T follicular helper cell (primary cell): ENCODE measurements at places on chromosomes 6 and 20.

DNA sequence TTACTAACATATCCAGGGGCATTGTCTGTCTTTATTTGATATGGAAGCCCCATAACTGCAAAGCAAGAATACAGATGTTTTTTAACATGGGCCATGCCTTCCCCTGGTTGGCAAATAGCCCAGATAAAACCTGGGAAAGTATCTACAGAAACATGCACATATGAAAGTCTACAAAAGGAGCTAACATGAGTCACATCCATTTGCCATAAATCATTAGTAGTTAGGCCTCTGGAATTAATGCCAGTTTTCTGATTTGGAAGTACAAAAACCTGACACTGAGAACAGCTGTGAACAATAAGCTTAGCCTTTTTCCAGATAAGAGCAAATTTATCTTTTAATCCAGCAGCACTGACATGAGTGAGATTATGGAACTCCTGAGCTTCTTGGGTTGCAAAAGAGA lies 418.0 kb upstream of the IMPG1 start:
- no peak for DNase-seq

DNA sequence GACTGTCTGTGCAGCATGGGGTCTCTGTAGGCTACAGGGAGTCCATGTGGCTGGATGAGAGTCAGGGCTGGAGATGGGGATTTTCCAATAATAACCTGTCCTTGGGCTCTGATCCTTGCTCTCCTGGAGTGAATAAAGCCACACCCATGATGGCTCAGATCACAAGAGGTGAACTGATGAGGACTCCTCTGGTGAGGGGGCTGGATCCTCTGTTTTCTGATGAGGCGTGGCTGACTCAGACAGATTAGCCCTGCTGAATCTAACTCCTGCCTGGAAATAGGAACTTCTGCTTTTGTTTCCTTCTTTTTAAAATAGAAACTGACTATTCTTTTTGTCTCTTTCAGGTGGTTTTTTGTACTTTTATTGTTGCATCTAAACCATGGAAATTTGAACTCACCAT lies 27.0 kb downstream of the CST9L start:
- DNase-seq, result no peak

DNA sequence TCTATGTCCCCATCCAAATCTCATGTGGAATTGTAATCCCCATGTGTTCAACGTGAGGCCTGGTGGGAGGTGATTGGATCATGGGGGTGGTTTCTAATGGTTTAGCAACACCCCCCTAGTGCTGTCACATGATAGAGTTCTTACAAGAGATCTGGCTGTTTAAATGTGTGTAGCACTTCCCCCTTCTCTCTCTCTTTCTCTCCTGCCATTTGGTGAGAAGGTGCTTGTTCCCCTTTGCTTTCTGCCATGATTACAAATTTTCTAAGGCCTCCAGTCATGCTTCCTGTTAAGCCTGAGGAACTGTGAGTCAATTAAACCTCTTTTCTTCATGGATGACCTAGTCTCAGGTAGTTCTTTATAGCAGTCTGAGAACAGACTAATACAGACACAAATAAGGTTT lies 165.4 kb downstream of the OGFRL1 start:
- DNase-seq, result no peak

GRCh38 chr6:97064578-97064977 lies 140.1 kb downstream of the KLHL32 start:
- no peak for DNase-seq

GRCh38 chr6:24865161-24865560 lies 66.4 kb upstream of the ARMH2 start:
- DNase-seq, result no peak

DNA sequence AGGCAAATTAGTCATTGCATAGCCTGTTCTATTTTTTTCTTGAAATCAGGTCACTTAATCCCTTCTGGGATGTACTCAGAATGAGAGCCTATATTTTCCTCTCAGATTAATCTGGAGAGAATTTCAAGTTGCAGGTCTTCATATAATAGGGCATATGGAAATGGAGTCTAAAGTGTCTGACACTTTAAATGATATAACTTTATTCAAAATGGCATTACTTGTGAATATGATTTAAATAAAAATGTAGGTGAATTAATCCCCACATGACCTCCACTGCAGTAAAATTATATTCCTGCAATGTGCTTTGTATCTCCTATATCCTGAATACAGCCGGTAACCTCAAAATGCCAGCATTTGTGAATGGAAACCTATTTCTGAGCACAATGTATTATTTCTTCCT lies 172.5 kb upstream of the BTBD3 start:
- DNase-seq, result no peak

GRCh38 chr20:33063271-33063670 lies 9.6 kb downstream of the BPIFB3 start:
- no peak for DNase-seq

DNA sequence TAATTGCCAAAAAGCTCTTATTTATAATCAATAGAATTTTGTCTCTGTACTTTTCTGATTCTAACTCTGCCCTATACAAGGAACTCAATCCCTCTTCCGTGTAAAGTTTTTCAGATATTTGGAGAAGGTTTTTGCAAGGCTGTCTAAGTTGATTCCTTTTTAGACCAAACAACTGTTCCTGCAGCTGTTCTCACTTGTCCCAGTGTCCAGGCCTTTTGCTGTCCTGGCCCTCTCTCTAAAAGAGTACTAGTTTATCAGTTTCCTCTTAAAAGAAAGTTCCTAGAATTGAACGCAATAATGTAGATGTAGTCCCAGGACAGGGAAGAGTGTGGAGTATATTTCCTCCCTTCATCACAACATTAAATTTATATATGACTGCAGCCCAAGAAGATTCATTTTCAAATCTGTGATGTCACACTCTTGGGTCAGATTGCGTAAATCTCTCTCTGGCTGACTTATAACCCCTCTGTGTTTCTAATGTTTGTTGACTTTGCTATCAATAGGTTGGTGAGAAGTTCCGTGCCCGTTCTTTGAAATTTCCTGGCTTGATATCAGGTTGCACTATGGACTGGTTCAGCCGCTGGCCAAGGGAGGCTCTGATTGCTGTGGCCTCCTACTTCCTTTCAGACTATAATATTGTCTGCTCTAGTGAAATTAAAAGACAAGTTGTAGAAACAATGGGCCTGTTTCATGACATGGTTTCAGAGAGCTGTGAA lies 139.4 kb upstream of the GLP1R start:
- no peak for DNase-seq

- no peak for DNase-seq
Observed at GRCh38 chr20:24772667-24773066, 176.4 kb upstream of the CST7 start.

- DNase-seq, result no peak
Observed at GRCh38 chr6:17165383-17165782, 63.5 kb downstream of the STMND1 start.

DNA sequence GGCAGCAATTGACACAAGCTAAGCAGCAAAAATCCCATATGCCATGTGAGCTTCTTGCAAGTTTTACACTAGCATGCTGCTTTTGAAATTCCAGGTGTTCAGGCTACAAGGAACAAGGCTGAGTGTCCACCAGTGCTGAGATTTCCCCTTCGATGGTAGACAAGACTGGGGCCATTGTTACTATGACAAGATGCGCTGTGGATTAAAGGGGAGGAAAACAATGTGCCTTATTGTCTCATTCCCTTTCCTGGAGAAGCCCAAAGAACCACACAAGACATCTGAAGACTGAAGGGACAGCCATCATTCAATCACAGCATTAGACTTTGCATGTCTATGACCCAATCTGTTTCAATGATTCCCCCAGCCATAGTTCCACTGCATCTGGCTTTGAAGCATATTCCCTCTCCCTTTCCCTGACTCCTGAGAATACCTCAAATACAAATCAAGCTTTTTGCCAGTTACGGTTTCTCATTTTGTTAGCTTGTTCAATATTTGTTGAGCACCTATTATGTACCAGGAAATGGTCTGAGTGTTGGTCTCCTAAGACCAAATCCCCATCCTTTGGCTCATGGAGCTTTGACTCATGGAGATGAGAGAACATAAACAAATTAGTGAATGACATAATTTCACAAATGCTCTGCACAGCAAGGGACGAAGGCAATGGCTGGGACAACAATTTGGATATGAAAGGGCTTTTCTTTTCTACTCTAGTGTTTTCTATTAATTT lies 23.4 kb upstream of the SCGN start:
- no peak for DNase-seq

- no peak for DNase-seq
Observed at GRCh38 chr6:23377830-23378229, 748.2 kb upstream of the NRSN1 start.

DNA sequence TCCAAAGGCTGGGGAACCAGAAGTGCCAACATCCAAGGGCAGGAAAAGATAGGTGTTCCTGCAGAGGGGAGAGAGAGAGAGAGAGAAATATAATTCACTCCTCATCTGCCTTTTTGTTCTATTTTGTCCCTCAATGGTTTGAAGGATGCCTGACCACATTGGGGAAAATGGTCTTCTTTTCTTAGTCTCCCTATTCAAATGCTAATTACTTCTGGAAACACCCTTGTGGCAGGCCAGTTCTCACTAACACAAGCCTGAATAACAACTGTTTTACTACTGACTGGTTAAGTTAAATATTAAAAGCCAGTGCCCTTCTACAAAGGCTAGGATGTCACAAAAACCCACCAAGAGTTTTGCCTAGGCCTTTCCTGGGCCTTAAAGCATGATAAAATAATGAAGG lies 425.4 kb upstream of the HTR1E start:
- DNase-seq, result no peak

- no peak for DNase-seq
Observed at GRCh38 chr6:25535632-25536225, 116.3 kb upstream of the SCGN start.

DNA sequence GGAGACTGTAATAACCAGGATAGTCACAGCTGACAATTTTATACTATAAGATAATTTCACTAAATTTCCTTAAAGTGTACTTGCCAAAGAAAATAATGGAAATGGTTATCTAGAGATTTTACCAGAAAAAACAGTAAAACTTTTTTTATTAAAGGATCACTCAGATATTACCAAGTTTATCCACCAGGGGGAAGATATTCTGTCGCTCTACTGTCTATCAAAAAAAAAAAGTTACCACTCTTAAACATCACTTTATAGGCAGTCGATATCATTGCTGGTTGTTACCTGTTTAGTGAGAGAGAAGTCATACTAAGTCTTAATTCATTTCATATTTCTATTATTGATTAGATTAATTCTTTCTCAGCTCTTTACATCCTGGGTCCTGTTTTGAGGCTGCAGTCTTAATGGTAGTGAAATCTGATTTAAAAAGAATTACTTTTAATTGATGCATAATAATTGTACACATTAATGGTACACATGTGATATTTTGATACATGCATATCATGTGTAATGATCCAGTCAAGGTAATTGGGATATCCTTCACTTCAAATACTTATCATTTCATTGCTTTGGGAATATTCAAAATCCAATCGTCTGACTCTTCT lies 18.9 kb downstream of the L3MBTL3 start:
- no peak for DNase-seq

GRCh38 chr6:14059791-14060436 lies 57.7 kb upstream of the CD83 start:
- no peak for DNase-seq

DNA sequence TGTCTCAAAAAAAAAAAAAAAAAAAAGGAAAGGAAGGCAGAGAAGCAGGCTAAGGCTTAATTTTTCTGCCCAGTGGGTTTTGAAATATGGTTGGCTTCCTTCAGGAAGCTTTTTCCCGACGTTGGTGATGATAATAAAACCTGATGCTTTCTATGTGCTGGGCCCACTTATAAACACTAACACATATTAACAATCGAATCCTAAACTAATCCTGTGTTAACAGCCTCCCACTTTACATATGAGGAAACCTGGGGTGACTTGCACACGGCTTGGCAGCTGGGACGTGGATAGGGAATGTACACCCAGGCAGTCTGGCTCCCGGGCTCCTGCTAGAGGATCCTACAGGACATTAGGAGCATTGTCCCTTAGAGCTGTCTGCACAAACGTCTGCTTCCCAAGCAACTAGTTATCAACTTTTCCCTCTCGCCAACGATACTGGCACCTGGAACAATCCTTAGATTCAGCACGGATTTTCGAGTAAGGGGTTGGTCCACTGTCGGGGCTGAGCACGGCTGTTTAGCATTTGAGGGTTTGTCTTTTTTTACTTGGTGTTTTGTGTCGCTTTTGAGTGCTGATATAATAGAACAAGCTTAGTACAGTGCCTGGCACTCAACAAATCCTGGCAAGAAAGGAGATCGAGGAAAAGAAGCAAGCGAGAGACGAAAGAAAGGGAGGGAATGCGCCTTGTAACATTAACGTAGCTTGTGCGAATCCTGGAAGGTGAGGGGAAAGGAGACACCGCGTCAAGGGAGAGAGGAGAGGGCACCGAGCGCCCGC lies 622 bp upstream of the KIZ start:
- DNase-seq, result no peak

- no peak for DNase-seq
Observed at GRCh38 chr20:35238735-35239134, 12.2 kb downstream of the MMP24 start.

GRCh38 chr20:47751449-47751848 lies 33.8 kb downstream of the SULF2 start:
- no peak for DNase-seq

DNA sequence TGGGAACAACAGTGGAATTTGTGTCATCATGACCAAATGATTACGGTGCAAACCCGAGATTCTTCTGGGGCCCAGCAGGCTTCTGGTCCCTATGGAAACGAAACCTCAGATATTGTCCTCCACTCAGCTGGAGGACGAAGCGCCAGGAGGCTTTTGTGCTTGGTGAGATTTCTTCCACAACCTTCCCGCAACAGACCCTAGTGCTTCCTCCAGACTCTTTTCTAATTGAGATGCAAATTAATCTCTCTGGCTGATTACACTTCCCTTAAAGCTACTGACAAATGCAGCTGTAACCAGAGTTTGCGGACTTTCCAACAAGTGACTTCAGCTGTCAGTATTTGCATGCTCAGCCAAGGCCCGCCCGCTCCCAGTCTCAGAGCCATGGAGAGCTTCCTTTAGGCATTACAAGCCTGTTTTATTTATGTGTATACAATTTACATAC lies 96.0 kb downstream of the INSM1 start:
- DNase-seq, result no peak

DNA sequence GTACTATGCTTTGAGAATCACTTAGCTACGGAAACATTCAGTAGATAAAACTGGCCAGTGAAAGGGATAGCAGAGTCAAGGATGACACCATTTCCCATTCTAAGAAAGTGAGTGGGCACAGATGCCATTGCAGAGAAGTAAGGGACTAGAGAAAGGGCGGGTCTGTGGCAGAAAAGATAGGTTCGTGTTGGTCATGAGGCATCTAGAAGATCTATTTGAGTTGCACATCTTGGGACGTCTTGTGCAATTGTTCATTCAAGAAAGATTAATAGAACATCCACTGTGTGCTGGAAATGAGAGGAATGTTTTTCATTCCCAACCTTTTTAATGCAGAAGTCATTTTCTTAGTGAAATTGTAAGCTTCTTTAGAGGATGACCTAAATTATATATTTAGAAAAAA lies 161.7 kb downstream of the PLCB1 start:
- no peak for DNase-seq

DNA sequence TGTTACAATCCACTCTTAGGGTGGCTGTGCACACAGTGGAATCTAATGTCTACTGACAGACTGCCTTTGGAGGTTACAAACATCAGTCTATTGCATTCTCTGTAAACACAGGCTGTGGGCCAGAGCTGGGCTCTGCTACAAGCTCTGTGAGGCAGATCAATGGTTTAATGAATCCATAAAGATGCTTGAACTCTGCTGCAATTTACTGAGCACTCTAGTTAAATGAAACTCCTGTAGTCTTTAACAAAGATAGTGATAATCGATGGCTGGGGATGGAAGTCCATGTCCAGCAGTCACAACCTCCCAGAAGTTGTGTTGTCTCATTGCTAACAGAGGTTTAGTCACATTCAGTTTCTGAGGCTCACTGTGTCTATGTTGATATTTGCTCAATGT lies 50.5 kb downstream of the SOBP start:
- no peak for DNase-seq
